ENCODE measurements at places on chromosomes 3 and 15. TPM values are rescaled to one million over a fixed set of nuclear protein-coding genes. Genes with fewer than 3 reads are reported as not detected.

DNA sequence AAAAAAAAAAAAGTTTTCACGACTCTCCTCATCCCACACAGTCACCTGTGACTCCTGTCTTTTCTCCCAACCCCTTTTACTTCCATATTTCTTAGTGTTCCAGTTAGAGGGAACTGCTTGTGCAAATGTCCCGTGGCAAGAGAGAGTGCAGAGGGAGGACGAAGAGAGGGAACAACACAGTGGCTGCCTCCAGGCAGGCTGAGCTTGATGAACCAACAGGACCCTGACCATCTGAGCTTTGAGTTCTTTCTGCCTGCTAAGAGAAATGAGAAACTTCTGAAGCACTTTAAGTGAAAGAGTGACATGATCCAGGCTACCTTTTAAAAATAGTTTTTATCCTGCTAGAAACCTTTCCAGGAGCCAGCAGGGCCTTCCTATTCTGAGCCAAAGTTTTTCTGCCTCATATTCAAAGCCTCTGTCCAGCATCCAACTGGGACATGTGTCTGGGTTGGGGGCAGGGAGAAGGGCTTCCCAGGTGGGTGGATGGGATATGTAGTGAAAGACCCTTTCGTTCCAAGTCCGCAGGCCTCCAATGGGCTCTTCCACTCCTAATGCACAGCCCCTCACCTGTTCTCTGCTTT, 239.9 kb downstream of the OPA1 start:
- no peak overlapping the region for H3K27ac ChIP-seq
- H3K4me3 ChIP-seq, result no peak overlapping the region
- peaks cover 4% of the 10 kb centered on the region for H3K27me3 ChIP-seq
- peaks cover 2% of the 10 kb centered on the region for H3K4me1 ChIP-seq
- no peaks in the 10 kb centered on the region for H3K36me3 ChIP-seq
- DNase-seq, result no peak

The RBPMS2 gene
- total RNA-seq, result not detected

DNA sequence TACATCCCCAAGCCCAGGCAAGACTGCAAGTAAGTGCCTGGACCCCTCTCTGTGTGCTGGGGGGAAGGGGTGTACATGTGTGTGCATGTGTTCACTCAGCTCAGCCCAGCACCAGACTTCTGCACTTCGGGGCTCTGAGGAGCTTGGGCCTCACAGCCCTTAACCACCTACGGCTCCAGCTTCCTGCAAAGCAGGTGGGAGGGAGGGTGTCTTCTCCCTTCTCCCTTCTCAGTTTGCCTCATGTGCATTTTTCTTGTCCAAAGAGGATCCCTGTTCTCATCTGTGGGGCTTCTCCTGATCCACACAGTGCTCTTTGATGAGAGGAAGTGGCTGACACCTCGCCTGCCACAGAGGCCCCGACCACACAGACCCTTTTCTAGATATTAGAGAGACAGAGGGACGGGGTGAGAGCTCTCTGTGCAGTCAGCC, 69.3 kb downstream of the MESD start:
- no peaks in the 10 kb centered on the region for H3K36me3 ChIP-seq
- H3K4me3 ChIP-seq, result no peak overlapping the region

DNA sequence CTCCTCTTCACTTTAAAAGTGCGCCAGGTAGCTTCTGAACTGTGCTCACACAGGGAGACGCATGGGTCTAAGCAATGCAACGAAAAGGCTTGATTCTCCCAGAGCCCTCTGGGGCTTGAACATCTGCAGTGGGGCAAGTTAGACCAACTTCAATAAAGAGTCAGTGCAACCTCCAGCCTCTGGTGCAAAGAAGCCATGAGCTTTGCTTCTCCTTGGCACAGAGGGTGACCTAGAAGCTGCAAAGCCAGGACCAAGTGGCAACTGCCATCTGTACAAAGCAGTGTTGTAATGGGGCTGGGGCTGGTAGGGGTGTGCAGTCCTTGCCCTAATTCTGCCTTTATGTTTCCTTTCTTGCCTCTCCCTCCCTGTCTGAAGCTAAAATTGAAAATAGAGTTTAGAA, 219.0 kb upstream of the CD96 start:
- H3K4me3 ChIP-seq, result no peak overlapping the region
- H3K36me3 ChIP-seq, result no peaks in the 10 kb centered on the region
- H3K27ac ChIP-seq, result no peak overlapping the region
- no peak for DNase-seq
- peaks cover 34% of the 10 kb centered on the region for H3K4me1 ChIP-seq

The GOLGA6B gene
- not detected for total RNA-seq

- no peaks in the 10 kb centered on the region for H3K36me3 ChIP-seq
- DNase-seq, result no peak
- no peak overlapping the region for H3K27ac ChIP-seq
Observed at GRCh38 chr3:20975188-20975651, 775.8 kb downstream of the ZNF385D start.

The RAB6B gene
- total RNA-seq, result 0.51 TPM

DNA sequence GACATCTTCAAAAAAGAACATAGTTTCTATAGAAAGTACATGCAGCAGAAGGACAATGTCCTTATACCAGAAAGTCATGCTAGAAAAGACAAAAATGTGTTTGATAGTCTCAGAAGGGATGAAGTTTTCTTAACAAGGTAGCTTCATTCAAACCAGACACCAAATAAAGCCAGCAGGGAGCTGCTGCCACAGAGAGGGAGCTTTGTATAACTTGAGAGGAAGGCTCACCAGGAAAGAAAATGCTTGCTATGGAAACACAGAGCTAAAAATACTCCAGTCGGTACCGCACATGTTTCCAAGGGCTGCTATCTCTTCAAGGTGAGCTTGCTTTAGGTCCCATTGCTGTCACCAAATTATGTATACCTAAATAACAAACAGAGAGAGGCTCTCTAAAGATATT, 1074.8 kb upstream of the ALCAM start:
- no peak overlapping the region for H3K27ac ChIP-seq
- no peaks in the 10 kb centered on the region for H3K27me3 ChIP-seq
- DNase-seq, result no peak
- no peaks in the 10 kb centered on the region for H3K36me3 ChIP-seq
- H3K4me3 ChIP-seq, result no peak overlapping the region

The GOLGA6L9 gene
- 2.1 TPM for total RNA-seq

DNA sequence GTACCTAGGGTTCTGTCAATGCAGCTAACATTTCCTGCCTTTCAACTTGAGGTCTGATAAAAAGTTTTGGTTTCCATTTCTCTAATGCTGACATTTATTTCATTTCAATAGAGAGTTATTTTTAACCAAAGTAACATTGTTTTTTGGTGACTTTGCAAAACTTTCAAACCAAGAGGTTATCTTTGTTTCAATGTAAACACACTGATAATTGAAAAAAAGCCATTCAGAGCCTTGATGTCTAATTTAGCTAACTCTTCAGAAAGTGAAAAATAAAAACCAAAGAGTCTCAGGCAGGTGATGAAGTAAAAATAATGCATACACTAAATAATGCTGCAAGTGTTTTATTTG, 9.6 kb upstream of the TIPARP start:
- H3K4me1 ChIP-seq, result peaks cover 41% of the 10 kb centered on the region
- no peaks in the 10 kb centered on the region for H3K27me3 ChIP-seq
- H3K4me3 ChIP-seq, result no peak overlapping the region

The UPK1B gene
- 0.25 TPM for total RNA-seq

GRCh38 chr3:136835089-136835812, 16.3 kb downstream of the SLC35G2 start:
- H3K4me3 ChIP-seq, result no peak overlapping the region
- H3K27me3 ChIP-seq, result peaks cover 10% of the 10 kb centered on the region
- no peak overlapping the region for H3K27ac ChIP-seq

DNA sequence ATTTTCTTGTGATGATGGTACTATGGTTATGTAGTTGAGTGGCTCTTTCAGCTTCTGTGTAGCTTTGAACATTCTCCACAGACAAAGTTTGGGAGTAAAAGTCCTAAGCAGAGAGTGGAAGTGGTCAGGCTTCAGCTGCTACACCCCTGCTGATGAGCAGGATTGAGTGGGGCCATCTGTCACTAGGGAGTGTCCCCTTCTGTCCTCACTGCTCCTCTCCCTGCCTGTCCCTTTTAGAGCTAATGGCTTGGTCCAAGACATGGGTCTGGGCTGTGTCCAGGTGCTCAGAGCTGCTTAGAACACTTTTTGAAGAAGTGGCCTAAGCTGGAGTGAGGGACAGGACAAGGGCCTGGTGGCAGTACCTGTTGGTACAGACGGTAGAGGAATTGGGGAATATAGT, 15.1 kb downstream of the MYZAP start:
- H3K4me1 ChIP-seq, result no peaks in the 10 kb centered on the region
- H3K27ac ChIP-seq, result no peak overlapping the region
- H3K27me3 ChIP-seq, result peaks cover 3% of the 10 kb centered on the region
- DNase-seq, result no peak

- no peak for DNase-seq
- H3K4me1 ChIP-seq, result no peaks in the 10 kb centered on the region
- peaks cover 4% of the 10 kb centered on the region for H3K27me3 ChIP-seq
- H3K4me3 ChIP-seq, result no peak overlapping the region
Observed at GRCh38 chr3:16088496-16088895, 86.0 kb upstream of the GALNT15 start.

- no peak overlapping the region for H3K4me3 ChIP-seq
- no peak for DNase-seq
- H3K36me3 ChIP-seq, result no peaks in the 10 kb centered on the region
Observed at GRCh38 chr3:103057003-103057402, 622.2 kb downstream of the ZPLD1 start.

The GRK7 gene
- not detected for total RNA-seq

The GOLGA8S gene
- not detected for total RNA-seq

DNA sequence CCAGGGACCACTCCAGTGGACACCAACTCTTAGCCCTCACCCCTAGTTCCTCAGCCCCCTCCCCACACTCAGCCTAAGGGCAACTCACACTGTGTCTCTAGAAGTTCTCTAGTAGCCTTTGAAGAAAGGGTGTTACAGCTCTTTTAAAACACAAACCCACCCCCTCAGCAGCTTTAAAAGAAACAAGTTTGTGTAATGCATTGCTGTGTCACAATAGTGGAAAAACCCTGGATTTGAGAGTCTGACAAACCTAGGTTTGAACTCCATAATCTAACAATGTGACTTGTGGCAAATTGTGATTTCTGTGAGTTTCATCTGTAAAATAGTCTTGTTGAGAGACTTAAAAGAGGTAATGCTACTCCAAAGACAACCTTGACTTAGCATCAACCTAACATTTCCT, 54.0 kb downstream of the PLCH1 start:
- H3K4me1 ChIP-seq, result no peaks in the 10 kb centered on the region
- no peaks in the 10 kb centered on the region for H3K27me3 ChIP-seq
- H3K27ac ChIP-seq, result no peak overlapping the region
- H3K4me3 ChIP-seq, result no peak overlapping the region
- H3K36me3 ChIP-seq, result no peaks in the 10 kb centered on the region
- no peak for DNase-seq

The MRPS11 gene
- total RNA-seq, result 67.1 TPM

GRCh38 chr15:39195961-39196486, 384.9 kb upstream of the THBS1 start:
- no peaks in the 10 kb centered on the region for H3K36me3 ChIP-seq
- peaks cover 3% of the 10 kb centered on the region for H3K27me3 ChIP-seq
- no peaks in the 10 kb centered on the region for H3K4me1 ChIP-seq
- no peak overlapping the region for H3K27ac ChIP-seq
- no peak for DNase-seq
- H3K4me3 ChIP-seq, result no peak overlapping the region

DNA sequence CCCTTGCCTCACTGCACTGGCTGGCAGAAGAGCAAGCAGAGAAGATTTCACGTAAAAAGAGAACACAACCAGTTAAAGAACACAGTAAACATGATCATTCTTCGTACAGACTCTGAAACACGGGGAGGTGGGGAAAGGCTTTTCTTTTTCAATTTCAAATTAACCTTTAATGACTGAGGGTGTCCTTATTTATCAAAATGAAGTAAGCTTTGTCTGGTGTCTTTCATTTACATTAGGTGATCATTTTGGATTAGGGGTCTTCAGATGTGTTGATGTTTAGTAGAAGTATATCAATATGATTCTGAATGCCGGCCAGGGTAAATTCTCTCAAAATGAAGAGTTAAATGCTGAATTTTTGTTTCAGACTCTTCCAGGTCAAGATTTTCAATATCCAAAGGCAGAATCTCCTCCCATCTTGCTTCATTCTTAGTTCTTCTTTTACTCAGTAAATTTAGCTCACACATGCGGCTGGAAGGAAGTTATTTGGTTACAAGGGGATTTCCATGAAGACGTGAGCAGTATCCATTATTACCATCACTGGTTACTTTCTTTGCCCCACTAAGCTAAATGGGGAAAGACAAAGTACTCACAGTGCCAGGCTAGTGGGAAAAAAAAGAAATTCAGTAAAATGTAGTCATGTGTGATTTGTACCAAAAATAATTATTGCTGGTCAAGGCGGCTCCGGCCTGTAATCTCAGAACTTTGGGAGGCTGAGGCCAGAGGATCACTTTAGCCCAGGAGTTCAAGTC, 272.2 kb upstream of the NR2F2 start:
- no peaks in the 10 kb centered on the region for H3K36me3 ChIP-seq
- no peak for DNase-seq
- no peak overlapping the region for H3K27ac ChIP-seq
- H3K4me3 ChIP-seq, result no peak overlapping the region
- H3K4me1 ChIP-seq, result peaks cover 3% of the 10 kb centered on the region

GRCh38 chr3:148332509-148332908, 365.2 kb upstream of the AGTR1 start:
- H3K36me3 ChIP-seq, result no peaks in the 10 kb centered on the region
- no peaks in the 10 kb centered on the region for H3K4me1 ChIP-seq
- H3K27me3 ChIP-seq, result no peaks in the 10 kb centered on the region
- H3K27ac ChIP-seq, result no peak overlapping the region
- no peak overlapping the region for H3K4me3 ChIP-seq

DNA sequence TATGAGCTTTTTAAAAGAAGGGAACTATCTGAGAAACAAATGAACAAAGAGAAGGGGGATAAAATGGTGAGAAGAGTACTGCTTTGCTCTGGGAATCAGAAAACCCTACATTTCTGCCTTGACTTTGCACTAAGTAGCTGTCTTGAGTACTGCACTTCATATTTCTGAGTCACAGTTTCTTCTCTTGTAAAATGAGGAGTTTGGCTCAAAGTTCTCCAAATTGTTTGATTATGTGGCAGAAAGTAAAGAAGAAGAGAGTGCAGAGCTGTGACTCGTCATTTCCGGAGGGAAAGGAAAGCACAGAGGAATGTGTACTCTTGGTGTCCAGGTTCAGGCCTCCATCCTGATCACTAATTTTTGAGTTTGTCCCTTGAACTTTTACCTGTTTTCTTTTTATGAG, 54.7 kb downstream of the TP63 start:
- no peaks in the 10 kb centered on the region for H3K36me3 ChIP-seq
- peaks cover 25% of the 10 kb centered on the region for H3K4me1 ChIP-seq
- peaks cover 4% of the 10 kb centered on the region for H3K27me3 ChIP-seq
- DNase-seq, result peak; percentile 8
- no peak overlapping the region for H3K4me3 ChIP-seq
- no peak overlapping the region for H3K27ac ChIP-seq
